Stimulated activated CD8-positive, alpha-beta memory T cell treated with anti-CD3 and anti-CD28 coated beads, Interleukin-4, amount 100 ng/mL, for 4 hours (primary cell): ENCODE measurements at places on chromosomes 13 and 19.

DNA sequence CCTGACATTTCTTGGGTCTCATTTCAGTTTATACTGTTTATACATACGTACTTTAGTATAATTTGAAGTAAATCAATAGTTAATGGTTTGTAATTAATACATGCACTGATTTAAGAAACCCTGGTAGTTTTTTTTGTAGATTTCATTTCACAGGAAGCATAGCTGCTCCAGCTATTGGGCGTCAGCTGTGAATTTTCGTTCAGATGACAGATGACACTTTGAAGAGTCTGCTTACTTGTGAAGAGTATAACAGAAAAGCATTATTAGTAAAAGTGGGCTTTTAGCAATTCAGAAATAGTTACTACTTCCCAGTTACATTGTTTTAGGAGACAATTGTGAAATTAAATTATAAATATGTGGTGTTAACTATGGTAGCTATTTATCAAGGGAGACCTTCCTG is 44.4 kb downstream of the METTL21C start:
- no peak for DNase-seq

DNA sequence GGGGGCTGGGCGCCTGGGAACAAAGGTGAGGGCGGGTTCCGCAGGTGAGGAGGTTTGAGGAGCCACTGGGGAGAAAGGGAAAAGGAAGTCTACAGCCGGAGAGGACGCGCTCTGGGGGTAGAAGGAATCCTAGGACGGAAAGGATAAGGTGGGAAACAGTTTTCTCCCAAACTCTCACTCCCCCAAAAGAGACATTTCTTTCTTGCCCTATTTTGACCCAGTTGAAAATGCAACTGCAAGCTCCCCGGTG is 651 bp upstream of the POLR1D start:
- no peak for DNase-seq

- DNase-seq, result peak; percentile 15
Observed at GRCh38 chr19:13195678-13196077, 45.5 kb downstream of the IER2 start.

DNA sequence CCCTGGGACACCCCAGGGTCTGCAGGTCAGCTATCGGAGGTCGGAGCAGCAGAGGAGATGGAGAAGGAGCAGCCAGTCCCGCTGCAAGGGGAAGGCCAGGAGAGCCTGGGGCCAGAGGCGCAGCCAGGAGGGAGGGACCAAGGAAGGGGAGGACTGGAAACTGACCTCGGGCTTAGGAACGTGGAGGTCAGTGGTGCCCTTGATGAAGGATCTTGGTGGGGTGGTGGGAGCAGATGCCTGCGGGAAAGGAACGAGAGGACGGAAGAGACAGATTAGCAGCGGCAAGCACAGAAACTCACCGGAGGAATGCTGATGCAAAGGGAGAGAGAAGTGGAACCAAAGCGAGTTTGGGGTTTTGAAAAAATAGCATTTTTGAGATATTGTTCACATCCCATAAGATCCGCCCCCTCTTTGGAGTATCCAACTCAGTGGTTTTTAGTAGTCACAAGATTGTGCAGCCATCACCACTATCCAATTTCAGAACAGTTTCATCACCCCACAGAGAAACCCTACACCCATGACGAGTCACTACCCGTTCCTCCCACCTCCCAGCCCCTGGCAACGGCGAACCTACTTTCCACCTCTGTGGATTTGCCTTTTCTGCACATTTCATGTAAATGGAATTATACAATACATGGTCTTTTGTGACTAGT is 22.1 kb downstream of the PLEKHF1 start:
- DNase-seq, result no peak

DNA sequence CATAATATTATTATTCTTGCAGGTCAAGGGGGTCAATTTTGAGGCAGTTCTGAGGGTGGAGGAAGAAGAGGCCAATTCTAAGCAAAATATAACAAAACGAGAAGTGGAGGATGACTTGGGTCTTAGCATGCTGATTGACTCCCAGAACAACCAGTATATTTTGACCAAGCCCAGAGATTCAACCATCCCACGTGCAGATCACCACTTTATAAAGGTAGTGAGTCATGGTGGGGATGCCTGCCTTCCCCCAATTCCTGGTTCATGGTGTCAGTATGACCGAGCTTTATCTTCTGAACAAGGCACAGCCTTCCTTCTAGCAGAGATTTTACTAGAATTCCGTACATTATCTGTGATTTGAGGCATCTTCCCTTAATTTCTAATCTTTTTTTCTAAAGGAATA is 9.4 kb upstream of the DCUN1D2 start:
- no peak for DNase-seq

- DNase-seq, result no peak
Observed at GRCh38 chr19:17997969-17998826, 9.8 kb upstream of the ARRDC2 start.

DNA sequence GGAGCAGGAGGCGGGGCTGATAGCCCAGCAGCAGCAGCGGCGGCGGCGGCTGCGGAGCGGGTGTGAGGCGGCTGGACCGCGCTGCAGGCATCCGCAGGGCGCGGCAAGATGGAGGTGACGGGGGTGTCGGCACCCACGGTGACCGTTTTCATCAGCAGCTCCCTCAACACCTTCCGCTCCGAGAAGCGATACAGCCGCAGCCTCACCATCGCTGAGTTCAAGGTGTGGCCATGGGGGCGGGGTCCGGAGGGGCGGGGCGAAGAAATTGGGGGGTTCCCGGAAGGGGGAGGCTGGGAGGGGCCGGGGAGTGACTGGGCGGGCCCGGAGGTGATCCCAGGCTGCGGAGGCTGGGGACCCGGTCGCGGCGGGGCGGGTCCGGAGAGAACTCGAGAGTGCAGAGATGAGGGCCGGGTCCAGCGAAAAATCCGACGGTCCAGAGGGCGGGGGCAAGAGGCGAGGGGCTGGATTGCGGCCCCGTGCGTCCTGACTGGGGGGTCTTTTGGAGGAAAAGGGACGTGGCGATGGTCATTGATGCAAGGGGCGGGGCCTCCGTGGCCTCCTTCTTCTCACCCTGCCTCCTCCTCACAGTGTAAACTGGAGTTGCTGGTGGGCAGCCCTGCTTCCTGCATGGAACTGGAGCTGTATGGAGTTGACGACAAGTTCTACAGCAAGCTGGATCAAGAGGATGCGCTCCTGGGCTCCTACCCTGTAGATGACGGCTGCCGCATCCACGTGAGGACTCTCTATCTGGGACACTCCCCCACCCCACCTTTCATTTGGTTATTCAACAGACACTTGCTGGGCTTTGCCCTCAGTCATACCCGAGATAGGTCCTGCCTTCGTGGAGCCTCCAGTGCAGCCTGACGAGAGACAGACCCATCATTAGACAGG is at the start of gene TBCB:
Gene TBCB, plus strand, starts transcription at position 16 of the 891 bp plus-strand sequence. Its CDS starts 93 bp downstream, at position 109.
- peak; percentile 85 for DNase-seq

GRCh38 chr19:1987197-1988187 is 28.0 kb downstream of the BTBD2 start:
- no peak for DNase-seq

- DNase-seq, result no peak
Observed at GRCh38 chr19:10184636-10185035, 10.1 kb downstream of the DNMT1 start.

GRCh38 chr13:77580748-77581147 is 45.2 kb downstream of the SCEL start:
- no peak for DNase-seq

DNA sequence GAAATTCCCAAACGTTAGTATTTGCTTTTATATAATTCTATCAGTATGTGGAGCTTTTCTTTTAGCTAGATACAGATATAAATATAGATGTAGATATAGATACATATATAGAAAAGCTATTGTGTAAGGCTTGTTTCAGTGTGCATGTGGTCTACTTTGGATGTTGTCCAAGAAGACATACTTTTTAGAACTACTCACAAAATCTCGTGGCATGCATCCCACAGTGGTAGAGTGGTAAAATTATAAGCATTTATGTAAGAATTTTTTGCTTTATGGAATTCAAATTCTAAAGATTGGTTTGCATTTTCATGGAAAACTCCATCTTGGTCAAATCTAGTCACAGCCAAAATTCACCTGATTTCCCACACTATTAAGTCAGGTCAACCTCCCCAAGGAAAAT is 880.4 kb downstream of the EFNB2 start:
- no peak for DNase-seq

DNA sequence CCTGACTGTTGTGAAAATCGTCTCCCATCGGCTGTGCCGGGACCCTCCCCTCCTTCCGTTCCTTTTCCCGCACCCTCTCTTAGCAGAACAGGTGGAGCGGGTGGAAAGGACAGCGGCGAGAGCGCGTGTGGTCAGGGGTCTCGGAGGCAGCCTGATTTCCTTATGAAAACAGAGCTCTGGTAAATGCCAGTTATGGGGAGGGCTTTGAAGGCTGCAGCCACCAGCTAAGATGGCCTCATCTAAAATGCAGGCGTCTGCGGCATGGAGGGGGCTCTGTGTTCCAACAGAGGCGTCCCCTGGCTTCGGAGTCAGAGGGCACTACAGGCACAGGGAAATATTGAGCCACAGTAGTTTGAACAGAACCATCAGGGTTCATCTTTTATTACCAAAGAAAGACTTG is 93.8 kb upstream of the SOX1 start:
- no peak for DNase-seq

GRCh38 chr13:49108196-49108595 is 111.9 kb upstream of the MLNR start:
- DNase-seq, result no peak

- DNase-seq, result no peak
Observed at GRCh38 chr13:78599645-78600279, 3.6 kb downstream of the POU4F1 start.

DNA sequence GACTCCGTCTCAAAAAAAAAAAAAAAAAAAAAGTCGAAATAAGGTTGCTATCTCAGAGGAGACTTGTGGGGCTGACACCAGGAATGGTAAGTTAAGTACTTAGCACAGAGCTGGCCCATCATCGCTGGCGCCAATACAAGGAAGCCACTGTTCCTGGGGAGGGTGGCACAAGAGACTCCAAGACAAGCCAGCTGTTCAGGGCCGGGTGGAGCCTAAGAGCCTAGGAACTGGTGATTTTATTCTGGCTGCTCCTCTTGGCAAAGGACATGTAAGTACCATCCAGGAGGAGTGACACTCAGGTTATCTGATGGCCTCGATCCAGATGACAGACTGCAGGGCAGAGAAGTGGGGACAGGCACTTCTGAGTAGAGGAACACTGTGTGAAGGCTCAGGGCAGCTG is 3.8 kb downstream of the ELOF1 start:
- no peak for DNase-seq

DNA sequence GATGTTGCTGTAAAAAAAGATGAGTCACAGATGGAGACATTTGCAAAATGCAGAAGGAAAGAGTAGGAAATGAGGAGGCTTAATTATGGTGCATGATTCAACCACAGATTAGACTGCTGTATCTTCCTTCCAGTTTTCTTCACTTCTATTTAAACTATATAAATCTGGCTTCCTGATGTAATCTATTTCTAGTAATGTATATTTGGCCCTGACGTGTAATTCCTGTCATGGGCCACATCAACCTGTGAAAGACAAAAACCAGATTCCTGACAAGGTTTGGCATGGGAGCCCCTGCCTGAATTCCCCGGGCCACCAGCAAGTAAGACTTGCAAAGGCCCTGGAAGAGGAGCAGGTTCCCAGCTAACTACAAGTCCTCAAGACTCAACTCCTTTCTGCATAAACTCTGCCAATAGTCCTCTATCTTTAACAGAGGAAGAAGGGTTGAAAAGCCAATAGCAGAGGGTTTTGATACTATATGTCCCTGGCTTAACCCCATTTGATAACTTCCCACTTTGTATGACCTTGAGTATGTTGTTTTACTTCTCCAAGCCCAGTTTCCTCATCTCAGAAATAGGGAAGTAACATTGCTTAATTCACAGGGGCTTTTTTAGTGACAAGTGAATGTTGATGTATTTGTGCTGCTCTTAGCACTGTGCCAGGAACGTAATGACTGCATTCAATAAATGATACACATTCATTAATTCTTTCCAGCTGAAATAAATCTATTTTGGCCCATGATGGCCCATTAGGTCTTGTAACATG is 172.7 kb downstream of the SPRY2 start:
- DNase-seq, result no peak

DNA sequence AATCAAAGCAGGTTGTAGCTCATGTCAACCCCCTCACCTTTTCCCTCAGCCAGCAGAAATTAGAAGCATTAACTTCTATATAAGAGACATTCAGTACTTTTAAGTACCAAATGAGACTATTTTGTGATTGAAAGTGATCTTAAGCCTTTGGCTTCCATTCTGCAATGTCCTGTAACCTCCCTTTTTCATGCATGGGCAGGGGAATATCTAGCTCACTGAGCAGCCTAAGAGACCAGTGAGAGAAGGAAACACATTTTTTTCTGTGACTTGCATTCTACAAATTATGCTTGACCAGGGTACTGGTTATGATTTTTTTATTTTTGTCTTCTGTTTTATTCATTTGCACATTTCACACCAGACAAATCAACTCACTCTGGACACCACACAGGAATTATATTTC is 369.6 kb downstream of the KCTD12 start:
- no peak for DNase-seq

DNA sequence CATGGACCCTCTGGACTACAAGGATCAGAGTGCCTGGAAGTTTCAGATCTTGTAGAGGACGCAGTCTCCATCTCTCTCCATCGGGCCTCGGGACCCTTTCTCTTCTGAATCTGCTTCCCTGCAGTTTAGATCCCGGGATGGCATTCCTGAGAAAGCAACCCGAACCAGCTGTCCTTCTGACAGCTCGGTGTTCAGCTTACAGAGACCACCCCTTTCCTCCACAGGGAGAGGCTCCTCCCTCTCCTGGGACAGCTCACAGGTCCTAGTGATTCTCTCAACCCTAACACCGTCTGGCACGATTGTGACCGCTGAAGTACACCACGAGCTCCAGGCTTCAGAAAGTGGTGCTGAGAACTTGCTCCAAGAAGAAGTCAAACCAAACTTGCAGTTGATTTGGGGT is 18.2 kb downstream of the CRX start:
- DNase-seq, result no peak

GRCh38 chr19:10701955-10702525 is 801 bp downstream of the QTRT1 start:
- DNase-seq, result no peak

GRCh38 chr19:12778017-12778904 is 2.9 kb upstream of the HOOK2 start:
- DNase-seq, result no peak

GRCh38 chr19:44903216-44903601 is 2.4 kb upstream of the APOE start:
- DNase-seq, result no peak

- DNase-seq, result no peak
Observed at GRCh38 chr13:30431269-30431940, 9.1 kb downstream of the UBE2L5 start.

- DNase-seq, result no peak
Observed at GRCh38 chr19:55694656-55695491, 19.8 kb downstream of the EPN1 start.

DNA sequence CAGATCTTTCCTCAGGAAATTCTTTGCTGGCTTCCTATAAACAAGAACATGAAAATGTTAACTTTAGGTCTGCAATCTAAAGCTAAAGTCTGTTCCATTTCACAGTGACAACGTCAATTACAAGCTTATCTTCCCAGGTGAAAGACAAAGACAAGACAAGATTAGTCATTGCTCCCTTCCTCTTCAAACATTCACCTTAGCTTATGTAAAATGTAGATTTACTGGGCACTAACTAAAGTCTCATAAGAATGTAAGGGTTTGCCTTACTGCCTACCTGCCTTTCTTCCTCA is 17.2 kb downstream of the TNFSF14 start:
- no peak for DNase-seq

- no peak for DNase-seq
Observed at GRCh38 chr13:24747248-24748060, 16.5 kb upstream of the RNF17 start.
